H54 (cell line): ENCODE measurements at places on chromosomes 3 and 15.

GRCh38 chr3:186915806-186916796 lies 14.2 kb upstream of the ST6GAL1 start:
- no peak for DNase-seq

GRCh38 chr15:25706176-25706955 lies 156.8 kb downstream of the ATP10A start:
- no peak for DNase-seq

DNA sequence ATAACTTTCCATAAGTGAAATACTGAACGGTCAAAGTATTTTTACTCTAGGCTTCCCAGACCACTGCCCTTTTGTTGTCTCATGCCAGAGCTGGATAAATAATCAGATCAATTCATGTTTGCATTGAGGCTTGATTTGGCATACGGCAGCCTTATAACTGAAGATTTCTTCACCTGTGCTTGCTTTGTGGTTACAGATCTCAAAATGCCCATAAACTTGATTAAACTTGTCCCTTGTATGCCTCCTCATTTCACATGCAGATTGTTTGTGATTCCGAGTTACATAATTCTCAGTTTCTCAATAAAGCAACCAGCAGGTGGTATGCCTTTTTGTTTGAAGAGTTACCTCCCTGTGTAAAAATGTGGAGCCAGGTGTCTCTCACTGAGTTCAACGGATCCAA lies 211.4 kb upstream of the LRIG1 start:
- no peak for DNase-seq

DNA sequence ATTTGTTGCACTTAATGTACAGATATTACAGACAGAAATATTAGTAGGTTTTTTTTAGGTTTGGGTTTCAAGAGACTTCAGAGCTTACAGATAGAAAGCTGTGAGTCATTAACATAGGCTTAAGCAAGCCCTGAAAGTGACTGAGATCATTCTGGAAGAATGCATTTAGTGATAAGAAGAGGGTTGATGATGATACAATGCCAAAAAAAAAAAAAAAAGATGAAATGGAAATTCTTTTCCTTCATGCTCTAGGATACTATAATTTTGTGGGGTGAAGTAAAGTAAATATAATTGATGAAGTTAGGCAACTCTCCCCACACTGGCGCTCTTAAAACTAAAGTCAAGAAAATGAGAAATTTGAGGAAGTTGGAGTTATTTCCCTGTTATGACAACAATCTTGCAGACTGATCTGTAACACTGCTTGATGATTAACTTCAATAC lies 169.4 kb upstream of the ZNF385D start:
- no peak for DNase-seq

DNA sequence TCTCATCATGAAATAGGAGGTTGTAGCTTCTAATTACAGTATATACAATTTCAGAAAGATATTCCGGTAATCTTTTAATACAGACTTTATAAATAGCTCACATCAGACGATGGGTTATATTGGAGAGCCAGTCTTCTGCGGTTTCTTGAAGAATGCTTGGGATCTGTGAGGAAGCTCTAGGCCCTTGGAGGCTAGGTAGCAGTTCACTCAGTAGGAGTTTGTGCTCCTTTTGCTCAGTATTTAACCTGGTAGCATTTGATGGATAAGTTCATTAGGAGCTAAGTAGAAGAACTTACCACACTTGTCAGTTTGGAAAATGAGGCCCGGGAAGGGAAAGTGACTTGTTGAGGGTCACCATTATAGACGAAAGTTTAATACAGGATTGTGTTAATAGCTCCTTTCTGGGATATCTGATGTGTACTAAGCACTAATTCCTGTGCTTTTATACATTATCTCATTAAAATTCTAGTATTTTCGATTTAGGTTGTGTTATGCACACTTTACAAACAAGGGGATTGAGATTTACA lies 2.8 kb downstream of the FNDC3B start:
- no peak for DNase-seq

- DNase-seq = no peak
Measured at GRCh38 chr15:23764306-23764705, 77.2 kb upstream of the NDN start.

- DNase-seq = no peak
Measured at GRCh38 chr3:141012571-141012970, 38.6 kb upstream of the SPSB4 start.

- DNase-seq = no peak
Measured at GRCh38 chr3:131541288-131541687, 38.5 kb upstream of the MRPL3 start.

DNA sequence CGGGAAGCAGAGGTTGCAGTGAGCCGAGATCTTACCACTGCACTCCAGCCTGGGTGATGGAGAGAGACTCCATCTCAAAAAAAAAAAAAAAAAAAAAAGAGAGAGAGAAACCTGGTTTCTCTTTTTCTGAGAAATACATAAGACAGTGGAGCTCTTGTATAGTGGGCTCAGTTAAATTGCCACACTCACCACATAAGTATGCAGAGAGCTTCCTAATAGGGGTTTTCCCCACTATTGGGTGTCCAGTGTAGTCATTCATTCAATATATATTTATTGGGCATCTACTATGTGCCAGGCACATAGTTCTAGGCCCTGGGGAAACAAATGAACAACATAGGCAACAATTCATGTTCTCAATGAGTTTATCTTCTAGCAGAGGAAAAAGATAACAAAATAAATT lies 48.9 kb upstream of the FMN1 start:
- no peak for DNase-seq

- DNase-seq = no peak
Measured at GRCh38 chr15:29139072-29139471, 130.6 kb downstream of the NSMCE3 start.

DNA sequence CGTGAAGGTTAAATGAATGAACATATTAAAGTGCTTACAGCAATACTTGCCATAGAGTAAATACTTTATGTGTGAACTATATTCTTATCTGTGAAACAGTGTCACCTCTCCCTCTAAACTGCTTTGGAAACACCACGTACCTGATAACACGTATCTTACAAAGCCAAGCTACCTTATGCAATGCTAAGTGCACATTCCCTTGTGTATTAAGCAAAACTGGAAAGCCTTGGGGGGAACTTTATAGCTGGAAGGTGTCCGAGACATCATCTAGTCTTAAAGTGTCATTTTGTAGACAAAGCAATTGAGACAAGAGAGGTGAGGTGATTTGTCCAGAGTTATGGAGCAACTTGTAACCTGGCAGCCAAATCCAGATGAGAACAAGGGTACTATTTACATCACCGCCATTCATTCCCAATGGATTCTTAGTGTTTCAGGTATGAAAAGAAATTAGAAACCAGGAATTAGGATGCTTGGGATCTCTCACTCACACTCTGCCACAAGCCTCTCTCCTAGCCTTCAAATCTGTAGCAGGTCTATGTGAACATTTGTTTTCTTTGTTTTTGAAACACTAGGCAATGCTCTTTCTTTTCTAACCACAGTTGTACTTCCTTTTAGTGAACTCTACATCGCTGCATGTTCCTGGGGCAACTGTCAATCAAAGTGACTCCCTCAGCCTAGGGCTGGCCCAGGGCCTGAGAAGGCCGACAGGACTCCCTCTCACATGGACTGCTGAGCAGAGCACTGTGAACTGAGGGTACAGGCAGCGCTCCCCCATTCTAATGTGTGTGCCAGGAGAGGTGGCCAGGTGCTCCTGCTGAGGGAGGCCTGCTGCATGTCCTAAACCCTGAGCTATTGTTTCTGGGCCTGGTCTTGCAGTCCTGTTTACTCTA lies 13.9 kb upstream of the MGLL start:
- no peak for DNase-seq

GRCh38 chr3:132253262-132253878 lies 63.8 kb upstream of the ACP3 start:
- DNase-seq = no peak

DNA sequence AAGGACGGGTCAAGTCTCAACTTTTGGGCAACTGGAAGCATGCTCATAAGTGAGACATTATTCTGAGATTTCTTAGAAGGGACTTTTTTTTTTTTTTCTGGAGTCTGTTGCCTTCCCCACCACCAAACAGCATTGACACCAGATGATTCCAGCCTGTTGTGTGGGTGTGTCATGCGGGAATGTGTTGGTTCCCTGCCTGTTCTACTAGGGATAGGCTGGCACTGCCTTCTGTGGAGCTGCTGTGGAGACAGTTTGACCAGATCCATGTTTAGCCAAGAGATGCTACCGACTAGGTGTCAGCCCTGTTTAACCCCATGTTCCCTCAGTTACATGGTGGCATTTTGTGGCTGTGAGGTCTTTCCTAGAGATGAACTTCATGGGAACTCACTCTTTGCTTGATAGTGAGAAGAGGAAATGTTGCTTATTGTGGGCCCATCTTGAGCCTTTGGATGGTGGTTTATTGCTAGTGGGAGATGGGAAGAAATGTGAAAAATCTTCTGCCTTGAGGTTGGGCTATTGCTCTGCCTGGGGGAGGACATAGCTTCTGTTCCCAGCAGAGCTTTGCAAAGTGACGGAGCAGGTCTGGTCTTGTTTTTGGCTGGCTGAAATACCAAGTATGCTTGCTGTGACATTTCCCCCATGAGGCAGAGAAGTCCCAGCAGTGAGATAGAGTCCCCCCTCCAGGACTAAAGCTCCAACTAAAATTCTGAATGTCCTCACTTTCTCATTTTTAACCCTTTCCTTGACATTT lies 31.3 kb downstream of the TRAK1 start:
- no peak for DNase-seq

DNA sequence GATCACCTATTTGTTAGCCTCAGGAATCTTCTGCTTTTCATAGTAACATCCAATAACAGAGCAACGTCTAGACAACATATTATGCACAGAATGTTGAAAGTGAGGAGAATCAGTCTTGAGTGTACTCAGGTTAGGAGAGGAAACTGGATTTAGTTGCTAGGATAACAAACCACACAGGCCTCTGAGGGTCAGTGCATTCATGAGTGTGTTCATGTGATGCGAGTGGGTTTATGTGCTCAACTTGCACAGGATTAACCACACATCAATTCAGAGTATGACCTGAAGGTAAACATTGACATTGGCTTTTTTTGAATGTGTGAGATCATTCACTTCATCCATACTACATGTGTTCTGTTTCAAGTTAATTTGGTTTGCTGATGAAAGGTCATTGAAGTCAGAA lies 287.6 kb downstream of the DIPK2A start:
- no peak for DNase-seq

GRCh38 chr3:121665488-121665887 lies 4.8 kb upstream of the HCLS1 start:
- no peak for DNase-seq

DNA sequence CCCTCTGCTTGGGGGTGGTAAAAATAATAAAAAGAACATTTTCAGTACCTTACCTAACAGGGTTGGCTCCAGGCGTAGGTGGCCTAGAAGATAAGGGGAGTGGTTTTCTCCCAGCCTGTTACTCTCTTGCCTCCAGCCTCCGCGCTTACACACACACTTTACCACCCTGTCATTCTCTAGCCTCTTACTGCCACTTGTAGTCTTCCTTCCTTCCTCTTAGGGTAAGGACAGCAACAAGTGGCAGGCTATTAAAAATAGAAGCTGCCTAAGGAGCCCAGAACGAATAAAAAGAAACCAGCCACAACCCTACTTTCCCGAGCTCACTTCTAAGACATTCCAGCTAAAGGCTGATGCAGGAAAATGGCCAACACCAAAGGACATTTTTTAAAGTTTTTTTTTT lies 9.6 kb upstream of the LIPH start:
- no peak for DNase-seq

- DNase-seq = no peak
Measured at GRCh38 chr15:31212326-31213080, 111.0 kb upstream of the TRPM1 start.

DNA sequence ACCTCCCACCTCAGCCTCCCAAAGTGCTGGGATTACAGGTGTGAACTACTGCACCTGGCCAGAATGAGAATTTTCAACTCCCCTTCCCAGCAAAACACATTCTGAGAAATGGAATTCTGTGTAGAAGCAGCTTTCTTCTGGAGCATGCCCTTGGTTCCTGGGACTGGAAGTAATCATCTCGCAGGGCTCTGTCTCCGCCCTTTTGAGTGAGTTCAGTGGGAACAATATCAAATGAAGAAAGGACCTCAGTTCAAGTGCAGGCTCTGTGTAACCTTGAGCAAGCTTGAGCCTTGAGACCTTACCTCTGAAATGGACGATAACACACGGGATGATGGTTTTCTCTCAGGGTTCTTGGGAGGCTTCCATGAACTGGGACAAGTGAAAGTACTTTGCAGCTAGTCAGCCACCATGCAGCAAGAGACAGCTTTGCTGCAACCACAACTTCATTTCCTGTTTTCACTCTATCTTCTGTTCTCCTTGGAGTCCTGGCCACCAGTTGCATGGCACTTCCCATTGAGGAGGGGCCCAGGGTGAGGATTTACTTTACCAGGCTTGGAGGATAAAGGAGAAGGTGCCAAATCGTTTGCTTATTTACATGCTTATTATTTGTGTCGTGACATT lies 35.7 kb upstream of the IGF1R start:
- DNase-seq = no peak

- no peak for DNase-seq
Measured at GRCh38 chr3:5531039-5531438, 343.5 kb downstream of the EDEM1 start.

DNA sequence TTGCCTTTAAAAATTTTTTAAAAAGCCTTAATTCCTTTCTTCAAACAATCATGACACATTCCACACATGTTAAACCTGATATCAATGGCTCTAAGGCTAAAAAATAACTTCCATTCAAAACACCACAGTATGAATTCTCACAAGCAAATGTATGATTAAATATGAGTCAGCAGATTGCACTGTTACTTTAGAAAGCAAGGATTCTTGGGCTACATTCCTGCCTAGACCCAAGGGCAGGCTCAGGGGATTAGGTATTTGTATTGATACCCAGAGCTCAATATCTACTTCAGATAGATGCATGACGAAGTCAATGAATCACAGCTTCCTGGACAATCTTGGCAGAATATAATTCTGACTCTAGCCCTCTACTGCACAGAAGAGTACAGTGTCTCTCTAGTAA lies 65.7 kb downstream of the RARB start:
- peak; percentile 32 for DNase-seq

DNA sequence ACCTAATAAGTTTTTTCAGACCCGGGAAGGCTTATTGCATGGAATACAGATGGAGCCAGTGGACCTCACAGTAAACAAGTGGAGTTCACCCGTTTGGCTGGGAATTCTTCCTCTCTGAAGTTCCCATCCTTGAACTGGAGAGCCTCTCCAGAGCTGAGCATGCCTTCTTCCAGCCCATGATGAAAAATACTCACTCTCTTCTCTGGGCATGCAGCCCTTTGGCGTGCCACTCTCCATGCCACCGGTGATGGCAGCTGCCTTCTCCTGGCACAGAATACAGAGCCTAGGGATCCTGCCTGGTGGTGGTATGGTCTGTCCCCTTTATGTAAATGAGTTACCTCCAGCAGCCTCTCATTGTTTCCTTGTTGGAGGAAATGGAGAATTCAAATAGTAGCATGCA lies 150.8 kb downstream of the LEKR1 start:
- no peak for DNase-seq

DNA sequence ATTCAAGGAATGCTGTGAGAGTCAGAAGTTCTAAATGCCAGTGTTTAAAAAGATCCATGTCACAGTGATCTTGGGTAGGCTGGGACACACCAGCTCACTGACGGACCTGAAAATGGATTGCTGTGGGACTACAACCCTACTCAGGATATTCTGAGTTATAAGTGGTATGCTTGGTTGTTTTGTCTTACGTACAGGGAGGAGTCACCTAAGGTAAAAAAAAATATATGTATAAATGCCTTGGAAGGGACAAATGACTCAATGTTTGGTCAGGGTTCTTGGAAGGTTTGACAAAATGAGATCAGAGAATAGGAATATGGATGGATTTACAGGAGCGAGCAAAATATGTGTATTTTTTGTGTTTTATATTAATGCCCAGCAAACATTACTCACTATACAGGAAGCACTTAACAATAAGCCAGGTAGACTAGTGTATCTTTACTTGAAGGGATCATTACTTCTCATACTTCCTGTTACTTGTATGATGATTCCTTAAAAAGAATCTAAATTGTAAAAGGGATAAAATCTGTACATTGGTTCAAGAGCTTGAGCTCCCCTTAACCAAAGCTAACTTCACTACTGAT lies 767.3 kb downstream of the GBE1 start:
- no peak for DNase-seq
